Stimulated activated CD4-positive, alpha-beta T cell treated with anti-CD3 and anti-CD28 coated beads, Interleukin-1b, Interleukin-23, amount 100 ng/mL, for 1 hour (primary cell): ENCODE measurements at places on chromosomes 2 and 18.

GRCh38 chr2:179511105-179511789, 246.6 kb upstream of the SESTD1 start:
- DNase-seq, result no peak

GRCh38 chr2:285531-285930, 2.4 kb downstream of the ALKAL2 start:
- no peak for DNase-seq

DNA sequence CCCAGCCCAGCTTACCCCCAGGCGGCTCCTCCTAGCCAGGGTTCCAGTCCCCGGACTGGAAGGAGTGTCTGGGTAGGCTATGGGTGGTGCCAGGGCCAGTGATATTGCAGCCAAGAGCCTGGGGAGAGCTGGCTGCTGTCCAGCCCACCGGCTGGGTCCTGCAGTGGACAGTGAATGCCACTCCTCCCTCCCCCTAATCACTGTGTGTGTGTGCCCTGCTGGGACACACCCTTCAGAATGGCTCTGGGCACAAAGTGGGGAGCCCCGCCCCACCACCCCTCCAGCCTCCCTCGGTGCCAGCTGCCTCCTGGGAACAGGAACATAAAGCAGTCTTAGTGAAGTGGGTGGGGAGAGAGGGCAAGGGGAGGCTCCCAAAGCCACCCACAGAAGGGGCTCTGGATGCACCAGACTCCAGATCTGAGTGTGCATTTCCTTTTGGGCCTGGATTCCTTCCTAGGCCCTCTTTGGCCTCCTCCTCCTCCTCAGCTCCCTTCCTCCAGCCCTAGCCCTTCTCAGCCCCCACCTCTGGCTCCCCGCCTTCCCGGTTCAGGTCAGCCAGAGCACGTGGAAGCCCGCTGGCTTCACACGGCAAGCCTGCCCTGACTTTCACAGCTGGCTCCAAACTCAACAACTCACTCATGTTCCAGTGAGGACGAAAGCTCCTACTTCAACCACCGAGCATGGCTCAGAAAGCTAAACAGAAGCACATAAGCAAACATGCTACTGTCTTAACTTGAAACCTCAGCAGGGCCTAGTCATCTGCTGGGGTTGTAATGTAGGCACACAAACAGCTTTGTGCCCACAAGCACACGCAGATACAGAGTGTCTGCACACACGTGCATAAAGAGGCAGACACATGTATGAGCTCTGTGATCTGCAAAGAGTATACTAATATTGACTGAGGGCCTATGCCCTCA, 209.2 kb upstream of the SMAD2 start:
- DNase-seq, result no peak

DNA sequence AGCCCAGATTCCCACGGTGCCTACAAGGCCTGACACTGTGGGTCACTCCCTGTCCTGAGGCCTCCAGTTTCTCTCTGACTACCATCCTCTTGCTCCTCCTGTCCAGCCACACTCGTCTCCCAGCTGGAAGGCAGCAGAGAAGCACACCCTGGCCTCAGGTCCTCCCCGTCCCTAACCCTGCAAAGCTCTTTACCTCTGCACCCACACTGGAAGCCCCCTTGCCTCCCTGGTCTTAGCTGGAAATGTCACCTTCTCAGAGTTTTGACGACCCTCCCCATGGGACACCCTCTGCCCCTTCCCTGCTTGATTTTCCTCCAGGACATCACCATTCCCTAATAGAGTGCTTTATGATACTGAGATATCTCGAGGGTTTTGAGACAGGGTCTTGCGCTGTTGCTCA, 10.6 kb downstream of the RNU2-63P start:
- no peak for DNase-seq

DNA sequence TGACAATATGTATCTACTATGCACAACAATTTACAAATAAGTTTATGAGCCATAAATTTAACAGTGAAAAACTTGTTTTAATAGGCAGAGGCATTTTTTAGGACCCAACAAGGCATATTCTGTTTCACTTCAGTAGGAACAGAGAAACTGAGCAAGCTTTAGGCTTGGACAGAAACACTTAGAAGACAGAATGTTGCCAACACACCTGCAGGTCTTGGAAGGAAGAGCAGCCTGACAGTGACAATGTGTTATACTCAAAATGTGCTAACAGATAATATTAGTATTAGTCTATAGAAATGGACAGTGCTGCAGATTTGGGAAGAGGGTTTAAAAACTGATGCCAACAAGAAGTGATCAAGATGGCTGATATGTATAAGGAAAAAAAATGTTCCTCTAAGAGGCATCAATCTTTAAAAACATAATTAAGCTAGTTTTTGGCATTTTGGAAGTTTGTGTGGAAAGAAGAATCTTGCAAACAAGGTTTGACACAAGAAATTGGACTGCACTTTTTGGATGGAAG, 297.1 kb upstream of the FSIP2 start:
- no peak for DNase-seq

GRCh38 chr2:72222829-72223564, 75.3 kb upstream of the CYP26B1 start:
- DNase-seq, result no peak

DNA sequence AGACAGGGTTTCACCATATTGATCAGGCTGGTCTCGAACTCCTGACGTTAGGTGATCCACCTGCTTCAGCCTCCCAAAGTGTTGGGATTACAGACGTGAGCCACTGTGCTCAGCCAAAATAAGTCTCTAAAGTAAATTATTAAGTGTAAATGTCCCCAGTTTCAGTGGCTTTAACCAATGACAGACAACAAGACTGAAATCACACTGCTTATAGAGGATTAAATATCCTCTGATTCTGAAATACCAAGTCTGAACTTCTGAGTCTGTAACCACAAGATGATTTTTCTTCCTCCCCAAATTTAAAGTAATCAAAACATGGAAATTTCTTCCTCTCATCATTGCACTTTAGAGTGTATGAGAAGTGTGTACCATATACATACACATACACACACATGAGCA, 16.5 kb upstream of the ANKRD44 start:
- DNase-seq, result no peak

DNA sequence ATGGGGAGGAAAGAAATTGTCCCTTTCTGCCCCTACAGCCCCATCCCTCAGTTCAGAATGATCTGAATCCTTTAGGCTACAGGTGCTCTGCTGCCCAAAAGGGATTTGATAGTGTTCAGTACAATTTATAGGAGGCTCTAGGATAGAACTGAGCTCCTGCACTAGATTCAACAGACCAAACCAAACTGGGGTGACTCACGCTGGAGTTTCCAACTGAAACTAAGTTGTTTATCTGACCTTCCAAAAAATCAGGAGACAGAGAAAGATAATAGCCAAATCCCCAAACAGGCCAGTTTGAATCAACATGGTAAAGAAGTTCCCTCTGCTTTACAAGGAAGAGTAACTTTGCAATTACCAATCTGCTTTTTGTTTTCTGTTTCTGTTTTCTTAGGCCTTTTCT, 72.7 kb upstream of the MBOAT2 start:
- DNase-seq, result no peak

- DNase-seq, result no peak
Observed at GRCh38 chr2:127080938-127081755, 25.8 kb downstream of the BIN1 start.

DNA sequence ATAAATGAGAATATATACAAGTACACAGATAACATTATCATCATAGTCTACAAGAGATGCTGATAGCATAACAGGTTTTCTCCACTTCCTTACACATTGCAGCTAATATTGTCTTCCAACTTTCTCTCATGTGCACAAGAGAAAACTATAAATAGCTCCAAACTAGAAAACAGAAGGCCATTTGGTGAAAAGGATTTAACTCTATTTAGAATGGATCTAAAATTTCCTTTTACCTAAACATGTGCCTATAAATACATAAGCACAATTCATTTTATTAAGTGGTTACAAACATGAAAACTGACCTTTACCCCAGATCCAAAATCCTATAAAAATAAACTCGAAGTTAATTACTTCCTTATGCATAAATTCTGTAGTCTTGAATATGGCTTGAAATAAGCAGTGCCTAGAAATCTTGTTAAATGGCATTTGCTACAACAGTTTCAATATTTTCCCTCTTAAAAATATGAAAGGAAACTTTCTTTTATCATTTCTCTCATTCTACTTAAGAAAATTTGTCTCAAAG, 41.6 kb downstream of the SLC25A12 start:
- DNase-seq, result no peak

DNA sequence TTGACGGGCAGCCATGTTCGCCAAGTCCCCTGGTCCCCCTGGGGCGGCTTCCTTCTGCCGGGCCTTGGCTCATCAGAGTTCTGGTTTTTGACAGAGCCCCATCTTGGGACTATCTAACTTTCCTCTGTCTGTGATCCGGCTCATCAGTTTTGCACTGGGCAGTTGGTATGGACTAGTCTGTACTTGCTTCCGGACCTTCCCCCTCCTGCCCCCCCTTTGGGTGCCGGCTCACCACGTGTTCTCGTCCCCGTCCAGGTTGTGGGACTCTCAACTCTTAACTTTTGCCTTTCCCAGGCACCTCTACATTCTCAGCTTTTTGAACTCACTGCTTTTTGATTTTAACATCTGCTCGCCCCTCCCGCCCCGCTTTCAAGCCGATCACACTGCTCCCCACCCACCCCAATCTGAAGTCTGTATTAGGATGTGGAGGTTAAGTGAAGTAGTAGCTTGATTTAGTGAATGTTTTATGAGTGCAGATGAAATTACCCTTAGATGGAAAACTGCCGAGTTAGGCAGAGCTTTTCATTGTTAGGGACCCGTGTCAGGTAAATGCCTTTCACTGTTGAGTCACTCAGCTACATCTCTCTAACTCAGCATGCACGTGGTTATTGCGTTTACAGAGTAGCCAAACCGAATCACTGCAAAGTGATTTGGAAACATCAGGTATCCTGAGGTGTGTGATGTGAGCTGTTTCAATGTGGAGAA, 874 bp downstream of the WDR43 start:
- peak; percentile 32 for DNase-seq

- DNase-seq, result no peak
Observed at GRCh38 chr18:54147439-54147838, 77.0 kb downstream of the MBD2 start.

GRCh38 chr2:121804340-121804739, 48.9 kb downstream of the TSN start:
- DNase-seq, result no peak

- DNase-seq, result no peak
Observed at GRCh38 chr2:3126911-3127621, 250.6 kb downstream of the EIPR1 start.

DNA sequence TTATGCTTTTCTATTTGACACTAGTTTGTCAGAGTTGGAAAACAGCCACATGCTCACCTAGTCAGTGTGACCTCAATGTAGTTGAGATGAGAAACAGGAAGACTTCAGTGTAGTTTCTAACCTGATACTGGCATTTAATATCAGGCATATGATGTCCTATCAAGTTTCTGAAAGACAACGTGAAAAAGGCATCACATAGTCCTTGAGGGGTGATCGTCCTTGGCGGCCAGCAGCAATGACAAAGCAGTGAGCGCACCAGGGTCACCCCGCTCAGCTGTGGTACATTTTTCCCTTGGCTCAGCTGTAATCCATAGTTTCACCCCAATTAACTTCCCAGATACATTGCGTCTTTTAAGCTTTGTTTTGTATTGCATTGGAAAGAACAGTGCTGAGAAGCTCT, 4.3 kb downstream of the HSPE1 start:
- no peak for DNase-seq

- no peak for DNase-seq
Observed at GRCh38 chr18:7383002-7383980, 152.4 kb downstream of the LRRC30 start.

GRCh38 chr18:40096675-40097074, 1858.4 kb upstream of the PIK3C3 start:
- DNase-seq, result no peak

GRCh38 chr2:8593243-8593642, 88.6 kb upstream of the ID2 start:
- no peak for DNase-seq

DNA sequence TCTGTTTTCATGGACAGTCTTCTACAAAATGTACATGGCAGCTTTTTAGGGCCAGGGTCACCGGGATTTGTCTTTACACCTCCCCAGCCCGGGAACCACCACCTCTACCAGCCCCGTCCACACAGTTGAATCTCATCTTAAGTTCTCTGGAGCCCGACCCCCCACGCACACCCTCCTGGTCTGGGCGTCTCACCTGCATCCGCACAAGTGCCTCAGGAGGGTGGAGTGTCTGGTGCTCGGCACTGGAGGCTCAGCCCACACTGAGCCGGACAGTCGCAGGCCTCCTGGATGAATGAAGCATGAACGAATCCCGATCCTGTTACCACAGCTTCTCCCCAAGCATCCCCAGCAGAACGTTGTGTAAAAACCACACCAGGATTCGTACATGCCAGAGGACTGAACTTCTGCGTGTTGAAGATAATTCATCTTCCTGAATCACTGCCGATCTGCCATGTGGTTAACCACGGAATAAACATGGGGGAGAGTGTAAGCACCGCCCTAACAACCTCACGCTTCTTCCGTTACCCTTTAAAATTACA, 162.0 kb downstream of the RTP5 start:
- DNase-seq, result peak; percentile 18

GRCh38 chr2:36178384-36178783, 177.2 kb upstream of the CRIM1 start:
- DNase-seq, result no peak

- no peak for DNase-seq
Observed at GRCh38 chr18:9734189-9734588, 26.1 kb downstream of the RAB31 start.

- DNase-seq, result peak; percentile 58
Observed at GRCh38 chr18:5237723-5238370, 40.8 kb upstream of the AKAIN1 start.
